Caco-2 (cell line): ENCODE measurements at places on chromosomes 4 and X. TPM values are rescaled to one million over a fixed set of nuclear protein-coding genes. Genes with fewer than 3 reads are reported as not detected.
A peak's percentile ranks its signal among the peaks of the same experiment; 100 is the strongest.

DNA sequence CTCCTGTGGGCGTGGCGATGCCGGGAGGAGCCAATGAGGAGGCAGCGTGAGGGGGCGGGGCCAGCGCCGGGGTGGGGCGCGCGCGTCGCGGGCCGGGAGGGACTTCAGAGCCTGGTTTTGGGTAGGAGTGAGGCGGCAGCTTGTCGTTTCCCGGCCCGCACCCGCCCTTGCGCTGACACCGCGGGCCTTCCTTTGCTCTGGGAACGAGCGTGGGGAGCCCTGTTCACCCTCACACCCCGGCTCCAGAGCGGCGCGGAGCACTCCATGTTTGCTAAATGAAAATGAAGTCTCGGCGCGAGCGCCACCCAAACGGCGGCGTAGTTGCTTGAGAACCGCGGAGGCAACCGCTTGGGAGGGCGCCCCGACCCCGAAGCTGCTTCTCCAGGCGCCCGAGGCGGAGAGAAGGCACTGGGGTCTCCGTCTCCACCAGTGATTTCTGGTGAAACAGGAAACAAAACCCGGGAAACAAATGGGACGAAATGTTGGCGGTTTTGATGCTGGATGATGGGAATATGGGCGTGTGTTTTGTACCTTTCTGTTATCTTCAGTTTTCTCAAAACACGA lies 497 bp upstream of the GRPEL1 start:
- H3K36me3 ChIP-seq, result peaks cover 2% of the 10 kb centered on the region; the same call in 1 of the 2 replicates
- H3K4me3 ChIP-seq, result peak overlapping the region; percentile 77
- no peak for DNase-seq

- no peak overlapping the region for H3K27ac ChIP-seq
- no peak overlapping the region for H3K4me3 ChIP-seq
- H3K4me1 ChIP-seq, result no peaks in the 10 kb centered on the region
- DNase-seq, result no peak
- no peaks in the 10 kb centered on the region for H3K36me3 ChIP-seq
These were observed 13.8 kb upstream of the HPGDS start for GRCh38 chr4:94356444-94356843.

DNA sequence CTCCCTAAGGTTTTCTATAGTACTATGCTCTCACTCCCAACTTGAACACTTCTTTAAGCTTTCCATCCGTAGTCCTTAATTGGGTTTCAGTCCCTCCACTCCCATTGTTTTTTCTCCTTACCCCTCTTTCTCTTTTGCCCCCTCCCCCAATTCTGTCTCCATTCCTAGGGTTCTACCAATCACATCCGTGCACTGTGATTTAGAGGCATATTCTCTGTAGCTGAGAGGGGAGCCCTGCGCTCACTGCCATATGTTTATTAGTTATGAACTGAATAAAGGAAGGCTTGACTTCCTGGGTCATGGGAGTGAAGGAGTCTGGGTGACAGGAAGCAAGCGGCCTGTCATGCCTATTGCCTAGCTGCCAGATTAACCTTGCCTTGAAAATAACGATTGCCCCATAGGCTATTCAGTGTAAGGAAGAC lies 471 bp downstream of the MCTS1 start:
- peak overlapping the region; percentile 67 for H3K4me3 ChIP-seq
- no peaks in the 10 kb centered on the region for H3K27me3 ChIP-seq
- H3K4me1 ChIP-seq, result no peaks in the 10 kb centered on the region
- no peaks in the 10 kb centered on the region for H3K36me3 ChIP-seq

GRCh38 chr4:87220094-87220822 lies at the start of gene KLHL8:
TSS of gene KLHL8 (minus strand) at chr4:87220618. CDS start at chr4:87195539, 25,079 bp downstream.
- H3K4me3 ChIP-seq, result peak within 1 kb of the TSS; percentile 94
- no peaks in the 10 kb centered on the region for H3K36me3 ChIP-seq
- peak within 1 kb of the TSS; percentile 93 for H3K27ac ChIP-seq
- H3K4me1 ChIP-seq, result peaks cover 18% of the 10 kb centered on the region; the same call in 1 of the 2 replicates
- peak; percentile 87 for DNase-seq

Gene CT45A2
- total RNA-seq, result not detected in 2 replicates

GRCh38 chr4:99625369-99625768 lies 32.3 kb downstream of the C4orf54 start:
- H3K27me3 ChIP-seq, result no peaks in the 10 kb centered on the region
- no peak for DNase-seq
- H3K4me1 ChIP-seq, result no peaks in the 10 kb centered on the region
- H3K4me3 ChIP-seq, result no peak overlapping the region
- H3K36me3 ChIP-seq, result no peaks in the 10 kb centered on the region

Gene SLC38A5
- total RNA-seq, result 0.95 TPM in 1 of 2 replicates, not detected in the other

DNA sequence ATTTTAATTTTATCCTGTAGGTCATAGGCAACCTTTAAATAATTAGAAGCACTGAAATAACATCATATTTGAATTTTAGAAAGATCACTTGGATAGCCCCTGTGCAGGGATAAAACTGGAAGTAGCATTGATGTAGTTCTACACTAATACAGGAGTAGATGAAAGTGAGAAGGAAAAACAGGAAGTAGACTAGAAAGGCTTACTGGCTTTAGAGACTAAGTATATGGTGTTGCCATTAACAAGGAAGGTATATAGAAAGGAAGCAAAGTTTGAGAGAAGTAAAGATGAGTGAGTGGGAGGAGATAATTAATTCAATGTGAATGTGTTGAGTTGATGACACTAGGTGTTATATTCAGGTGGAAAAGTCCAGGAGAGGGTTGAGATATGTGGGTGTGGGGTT lies 73.1 kb upstream of the EPGN start:
- H3K27me3 ChIP-seq, result no peaks in the 10 kb centered on the region
- DNase-seq, result no peak
- H3K27ac ChIP-seq, result no peak overlapping the region
- H3K4me3 ChIP-seq, result no peak overlapping the region
- no peaks in the 10 kb centered on the region for H3K36me3 ChIP-seq

- DNase-seq, result no peak
- H3K27me3 ChIP-seq, result no peaks in the 10 kb centered on the region
- no peak overlapping the region for H3K4me3 ChIP-seq
These were observed 93.1 kb downstream of the NSUN7 start for GRCh38 chr4:40842725-40843423.

- no peak for DNase-seq
- no peaks in the 10 kb centered on the region for H3K27me3 ChIP-seq
- H3K4me1 ChIP-seq, result peaks cover 55% of the 10 kb centered on the region
- peak overlapping the region; percentile 97 for H3K27ac ChIP-seq
- no peak overlapping the region for H3K4me3 ChIP-seq
These were observed 32.3 kb upstream of the AFAP1 start for GRCh38 chr4:7971881-7972500.

DNA sequence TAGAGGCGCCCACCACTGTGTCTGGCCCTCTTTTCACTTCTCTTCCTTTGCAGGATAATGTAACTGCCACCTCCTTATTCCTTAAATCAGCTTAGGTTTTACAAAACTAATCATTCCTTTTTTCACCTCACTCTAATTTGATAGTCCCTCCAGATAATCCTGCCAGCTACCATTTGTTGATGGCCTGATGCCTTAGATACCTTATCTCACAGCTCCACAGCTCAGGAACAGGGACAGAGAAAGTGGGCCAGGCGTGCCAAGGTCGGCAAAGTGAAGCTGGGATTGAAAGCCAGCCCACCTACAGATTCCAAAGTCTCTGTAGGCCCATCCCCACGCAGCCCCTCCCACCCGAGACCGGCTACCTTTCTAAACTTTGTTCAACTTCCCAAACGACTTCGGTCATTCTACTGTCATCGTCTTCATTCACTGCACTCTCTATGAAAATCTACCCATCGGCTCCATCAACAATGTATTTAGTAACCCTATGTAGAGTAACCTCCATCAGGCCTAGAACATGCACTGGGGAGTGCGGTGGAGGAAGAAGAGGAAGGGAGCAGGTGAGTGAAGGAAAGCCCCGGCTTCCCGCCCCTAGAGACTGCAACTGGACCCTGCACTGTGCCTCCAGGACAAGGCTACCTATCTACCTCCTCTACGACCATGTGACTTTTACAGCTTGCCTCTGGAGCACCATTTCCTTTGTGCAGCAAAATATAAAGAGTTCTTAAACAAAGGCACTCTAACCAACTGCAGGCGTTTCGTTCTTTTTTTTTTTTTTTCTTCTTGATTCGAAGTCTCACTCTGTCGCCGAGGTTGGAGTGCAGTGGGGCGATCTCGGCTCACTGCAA lies 1.5 kb downstream of the CASP6 start:
- peaks cover 1% of the 10 kb centered on the region; the same call in 1 of the 2 replicates for H3K36me3 ChIP-seq
- H3K27ac ChIP-seq, result peak overlapping the region; percentile 90
- H3K27me3 ChIP-seq, result no peaks in the 10 kb centered on the region
- peaks cover 22% of the 10 kb centered on the region for H3K4me1 ChIP-seq
- H3K4me3 ChIP-seq, result peak overlapping the region; percentile 91
- peak; percentile 40 for DNase-seq

- no peaks in the 10 kb centered on the region for H3K4me1 ChIP-seq
- H3K4me3 ChIP-seq, result no peak overlapping the region
- no peak for DNase-seq
- H3K27ac ChIP-seq, result no peak overlapping the region
- no peaks in the 10 kb centered on the region for H3K36me3 ChIP-seq
These were observed 51.8 kb upstream of the ARX start for GRCh38 chrX:25067271-25068172.

Gene MAP9
- not detected in 2 replicates for total RNA-seq

DNA sequence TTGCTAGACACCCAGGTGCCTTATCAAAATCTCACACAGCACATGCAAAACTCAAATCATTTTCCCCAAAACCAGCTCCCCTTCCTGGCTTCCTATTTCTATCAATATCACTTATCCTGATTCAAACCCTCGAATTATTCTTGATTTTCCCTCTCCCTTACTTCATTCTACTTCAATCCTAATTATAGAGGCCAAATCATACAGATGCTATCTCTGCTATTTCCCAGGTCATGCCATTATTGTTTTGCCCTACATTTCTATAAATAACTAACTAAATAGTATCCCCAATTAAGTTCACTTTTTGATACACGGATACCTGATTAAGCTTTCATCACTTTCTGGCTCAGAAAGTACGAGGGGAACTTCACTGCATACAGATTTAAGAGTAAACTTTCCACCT lies 62.4 kb downstream of the FBXL5 start:
- H3K4me3 ChIP-seq, result no peak overlapping the region
- H3K4me1 ChIP-seq, result no peaks in the 10 kb centered on the region
- no peak for DNase-seq
- H3K27ac ChIP-seq, result no peak overlapping the region
- no peaks in the 10 kb centered on the region for H3K36me3 ChIP-seq

DNA sequence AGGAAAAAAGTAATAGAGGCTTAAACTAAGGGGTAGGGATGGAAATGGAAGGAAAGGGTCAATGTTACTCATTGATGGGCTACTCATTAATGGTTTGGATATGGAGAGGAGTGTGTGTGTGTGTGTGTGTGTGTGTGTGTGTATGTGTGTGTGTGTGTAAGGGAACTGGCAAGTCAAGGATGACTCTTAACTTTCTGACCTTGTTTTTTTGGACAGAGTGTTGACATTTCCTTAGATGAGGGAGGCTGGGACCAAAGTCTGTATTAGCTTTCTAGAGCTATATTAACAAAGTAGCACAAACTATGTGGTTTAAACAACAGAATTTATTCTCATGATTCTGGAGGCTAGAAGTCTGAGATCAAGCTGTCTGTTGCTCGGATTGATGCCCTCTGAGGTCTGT lies 202.7 kb downstream of the GBA3 start:
- no peaks in the 10 kb centered on the region for H3K27me3 ChIP-seq
- H3K27ac ChIP-seq, result no peak overlapping the region
- no peaks in the 10 kb centered on the region for H3K4me1 ChIP-seq
- H3K36me3 ChIP-seq, result no peaks in the 10 kb centered on the region
- no peak for DNase-seq

DNA sequence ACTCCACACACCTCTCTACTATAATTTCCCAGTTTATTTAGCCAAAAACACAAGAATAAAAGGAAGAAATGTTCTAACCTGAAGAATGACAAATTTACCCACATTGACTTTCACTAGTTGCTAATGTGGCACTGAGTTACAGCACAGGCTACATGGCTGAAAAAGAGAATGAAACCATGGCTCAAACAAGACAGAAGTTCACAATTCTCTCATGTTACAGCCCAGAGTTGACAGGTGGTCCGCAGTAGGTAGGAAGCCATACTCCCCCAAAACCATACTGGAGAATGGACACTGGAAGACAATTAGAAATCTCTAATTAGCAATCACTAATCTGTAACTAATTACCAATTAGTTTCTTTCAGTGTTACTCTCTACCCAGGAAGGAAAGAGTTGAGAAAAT lies 170.8 kb downstream of the ADGRA3 start:
- no peaks in the 10 kb centered on the region for H3K36me3 ChIP-seq
- DNase-seq, result no peak
- no peaks in the 10 kb centered on the region for H3K4me1 ChIP-seq
- no peak overlapping the region for H3K4me3 ChIP-seq
- no peak overlapping the region for H3K27ac ChIP-seq

Gene ETDB
- not detected in 2 replicates for total RNA-seq

DNA sequence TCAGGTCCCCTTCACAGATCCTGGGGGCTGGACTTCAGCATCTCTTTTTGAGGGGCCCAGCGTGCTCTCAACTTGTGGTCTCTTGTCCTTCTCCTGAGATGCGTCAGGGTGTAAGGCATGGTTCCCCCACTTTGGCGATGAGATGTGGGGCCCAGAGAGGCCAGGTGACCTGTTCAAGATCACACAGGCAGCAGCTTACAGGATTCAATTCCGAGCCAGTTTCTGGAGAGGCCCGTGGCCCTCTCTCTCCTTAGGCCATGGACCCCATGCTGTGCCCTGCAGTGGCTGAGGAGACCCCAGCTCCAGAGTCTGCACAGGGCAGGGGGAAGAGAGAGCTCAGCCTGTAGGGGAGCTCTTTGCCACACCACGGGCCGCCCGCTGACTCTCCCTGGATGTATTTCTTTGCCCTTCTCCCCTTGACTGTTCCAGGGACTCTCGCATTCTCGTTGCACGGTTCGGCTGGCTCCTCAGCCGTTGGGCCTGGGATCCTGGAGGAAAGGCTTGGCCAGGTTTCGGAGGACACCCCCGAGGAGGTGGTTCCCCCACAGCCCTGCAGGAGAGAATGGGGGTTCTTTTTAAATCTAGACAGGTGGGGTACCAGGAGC lies 18.6 kb downstream of the NSG1 start:
- no peak overlapping the region for H3K4me3 ChIP-seq
- H3K36me3 ChIP-seq, result no peaks in the 10 kb centered on the region
- no peak for DNase-seq
- H3K27me3 ChIP-seq, result no peaks in the 10 kb centered on the region
- no peak overlapping the region for H3K27ac ChIP-seq

DNA sequence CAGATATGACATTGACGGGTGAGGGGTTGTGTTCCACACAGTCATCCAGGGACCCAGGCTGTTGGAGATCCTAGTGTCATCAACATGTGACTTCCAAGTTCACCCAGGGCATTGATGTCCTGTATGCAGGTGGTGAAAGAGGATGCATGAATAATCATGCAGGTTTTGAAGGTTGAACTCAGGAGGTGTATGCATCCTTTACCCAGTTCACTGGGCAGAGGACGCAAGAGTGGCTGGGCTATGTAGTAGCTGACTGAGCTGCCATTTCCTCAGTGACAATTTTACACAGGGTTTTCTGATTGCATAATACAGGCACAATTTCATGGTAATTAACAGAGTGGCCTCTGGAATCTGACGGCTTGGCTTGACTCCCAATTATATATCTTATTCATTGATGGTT lies 323.0 kb downstream of the HS3ST1 start:
- H3K36me3 ChIP-seq, result no peaks in the 10 kb centered on the region
- DNase-seq, result no peak
- no peak overlapping the region for H3K4me3 ChIP-seq
- H3K27ac ChIP-seq, result no peak overlapping the region
- H3K4me1 ChIP-seq, result 0 out of 2 replicates have a peak, but pooled peaks cover 8% of the 10 kb centered on the region
- no peaks in the 10 kb centered on the region for H3K27me3 ChIP-seq
